Esophagus squamous epithelium (tissue), 5 donors: ENCODE measurements at places on chromosomes 7 and 10.
A peak's percentile ranks its signal among the peaks of the same experiment; 100 is the strongest.

DNA sequence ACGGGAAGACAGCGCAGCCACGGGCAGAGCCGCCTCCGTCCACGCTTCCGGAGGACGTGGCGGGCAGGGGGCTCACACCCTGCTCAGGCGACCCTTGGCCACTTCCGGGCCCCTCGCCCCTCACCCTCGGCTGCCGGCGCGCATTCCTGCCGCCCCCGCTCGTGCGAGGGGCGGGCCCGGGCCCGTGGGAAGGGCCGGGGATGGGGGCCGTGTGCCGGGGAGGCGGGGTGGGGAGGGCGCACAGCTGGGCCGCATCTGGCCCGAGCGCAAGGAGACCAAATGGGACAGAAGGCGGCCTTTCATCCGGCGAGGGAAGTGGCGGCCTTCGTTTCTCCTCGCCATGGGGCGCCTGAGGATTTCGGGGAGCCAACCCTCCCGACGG, 846 bp upstream of the LFNG start:
- DNase-seq: no peak

DNA sequence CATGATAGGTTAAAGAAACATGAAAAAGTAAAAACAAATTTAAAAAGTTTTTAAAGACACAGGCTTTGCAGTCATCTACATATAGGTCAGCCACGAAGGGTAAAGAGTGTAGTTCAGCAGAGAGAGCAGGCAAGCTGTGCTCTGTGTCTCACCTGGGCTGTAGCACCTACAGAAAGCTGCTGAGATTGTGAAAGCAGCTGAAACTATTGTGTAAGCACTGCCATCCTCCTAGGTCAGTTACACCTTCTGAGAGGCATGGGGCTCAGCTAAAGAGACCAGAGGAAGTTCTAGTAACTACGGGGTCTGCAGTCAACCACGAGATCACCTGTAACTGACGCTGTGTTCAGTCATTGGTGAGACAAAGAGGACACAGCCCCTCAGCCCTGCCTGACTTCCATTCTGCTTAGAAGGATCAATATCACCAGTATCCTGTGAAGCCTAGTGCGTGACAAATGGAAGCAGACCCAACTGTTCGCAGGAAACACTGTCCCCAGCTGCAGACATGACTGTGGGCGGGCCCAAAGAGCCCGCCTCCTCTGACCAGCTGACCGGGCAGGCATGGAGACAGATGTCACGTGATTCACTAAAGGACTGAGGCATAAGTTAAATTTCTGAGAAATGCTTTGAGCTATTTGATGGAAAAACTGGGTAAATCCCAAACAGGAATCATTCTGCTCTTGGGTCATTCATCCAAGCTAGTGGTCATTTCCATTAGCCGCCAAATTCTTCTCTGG, 87.9 kb downstream of the EBF3 start:
- DNase-seq: no peak

GRCh38 chr10:22436893-22437619, 91.8 kb downstream of the SPAG6 start:
- DNase-seq: peak; percentile 63

DNA sequence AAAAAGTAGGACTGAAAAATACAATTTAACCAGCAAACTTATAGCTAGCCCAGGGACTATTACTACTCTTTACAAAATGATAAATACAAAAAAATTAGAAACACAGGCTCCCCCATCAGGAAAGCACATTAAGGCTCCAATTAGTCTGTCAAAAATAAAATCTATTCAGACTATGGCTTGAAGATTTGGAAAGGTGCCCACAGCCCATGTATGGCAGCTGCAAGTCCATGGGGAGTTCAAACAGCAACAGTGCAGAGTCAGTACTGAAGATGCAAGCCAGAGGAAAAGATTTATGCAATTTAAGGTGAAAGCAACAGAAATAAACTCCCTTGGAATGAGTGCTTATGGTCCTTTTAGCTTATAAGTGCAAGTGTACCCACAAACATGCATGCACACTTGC, 29.7 kb downstream of the IMMP2L start:
- no peak for DNase-seq

- DNase-seq: no peak
Measured at GRCh38 chr7:135407884-135408283, 102.0 kb downstream of the CNOT4 start.
